ENCODE measurements at places on chromosomes 5 and 9. TPM values are rescaled to one million over a fixed set of nuclear protein-coding genes. Genes with fewer than 3 reads are reported as not detected.

Gene EPB41L4A
- polyA plus RNA-seq: not detected

Gene PCDHGA12
- polyA plus RNA-seq: 7.9 TPM

Gene IL3
- not detected for polyA plus RNA-seq

Gene DNAH5
- 1.7 TPM for polyA plus RNA-seq

Gene FAM174A
- polyA plus RNA-seq: 10.3 TPM

Gene TAF1L
- not detected for polyA plus RNA-seq

Gene PAEP
- not detected for polyA plus RNA-seq

Gene TERT
- polyA plus RNA-seq: not detected

Gene TAF11L5
- polyA plus RNA-seq: not detected

Gene DBH
- polyA plus RNA-seq: not detected

- H3K27me3 ChIP-seq: peaks cover 77% of the 10 kb centered on the region
- no peak for DNase-seq
- no peaks in the 10 kb centered on the region for H3K36me3 ChIP-seq
- no peak overlapping the region for H3K4me3 ChIP-seq
- no peak overlapping the region for H3K27ac ChIP-seq
Measured at GRCh38 chr9:37002413-37003217, 31.5 kb downstream of the PAX5 start.

DNA sequence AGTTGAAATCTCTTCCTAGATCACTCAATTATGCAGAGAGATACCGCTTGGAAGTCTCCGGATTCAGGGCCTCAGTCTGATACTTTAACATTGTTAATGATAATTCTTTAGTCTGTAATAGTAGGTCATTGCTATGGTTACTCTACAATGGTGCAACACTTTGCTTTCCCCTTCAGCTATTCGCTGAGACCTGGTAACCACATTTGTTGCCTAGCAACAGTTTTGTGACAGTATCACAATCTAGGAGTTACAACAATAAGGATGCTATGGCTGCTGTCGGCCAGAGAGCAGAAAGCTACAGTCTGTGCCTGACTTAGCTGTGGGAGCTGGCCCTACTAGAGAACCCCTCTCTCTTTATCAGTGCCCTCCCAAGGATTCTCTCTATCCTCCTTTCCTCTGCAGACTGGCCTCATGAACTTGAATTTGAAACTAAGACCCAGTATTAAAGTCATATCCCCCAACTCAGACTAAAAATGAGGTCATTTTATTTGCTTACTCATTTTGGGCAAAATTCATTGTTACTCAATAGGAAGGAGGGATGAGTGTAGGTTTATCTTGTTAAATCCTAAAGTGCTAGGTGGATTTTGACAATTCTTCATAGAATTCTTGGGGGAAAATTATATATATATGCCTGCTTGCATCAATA, 39.3 kb downstream of the NR2F1 start:
- H3K4me1 ChIP-seq: no peaks in the 10 kb centered on the region
- H3K27me3 ChIP-seq: no peaks in the 10 kb centered on the region
- peak; percentile 77 for DNase-seq
- no peak overlapping the region for H3K4me3 ChIP-seq

- no peaks in the 10 kb centered on the region for H3K4me1 ChIP-seq
- H3K36me3 ChIP-seq: no peaks in the 10 kb centered on the region
- H3K27me3 ChIP-seq: no peaks in the 10 kb centered on the region
- peak; percentile 75 for DNase-seq
- H3K27ac ChIP-seq: no peak overlapping the region
- H3K4me3 ChIP-seq: no peak overlapping the region
Measured at GRCh38 chr9:25724424-25724823, 46.2 kb upstream of the TUSC1 start.

DNA sequence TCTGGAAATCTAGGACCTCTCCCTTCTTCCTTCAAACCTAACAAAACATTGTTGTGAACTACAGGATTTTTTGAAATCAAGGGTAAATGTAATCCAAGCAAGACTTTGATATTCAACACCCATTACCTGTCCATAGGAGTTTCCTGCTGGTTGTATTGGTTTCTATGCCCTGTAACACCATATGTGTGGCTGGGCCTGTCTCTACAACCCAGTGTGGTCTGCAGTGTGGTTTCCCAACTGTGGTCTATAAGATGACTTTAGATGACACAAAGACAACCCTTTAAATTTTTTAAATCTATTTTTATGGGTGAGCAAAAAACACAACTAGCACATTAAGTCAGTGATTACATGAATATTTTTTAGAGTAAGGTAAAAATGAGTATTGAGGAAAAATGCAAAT, 93.1 kb downstream of the SMIM15 start:
- H3K27ac ChIP-seq: no peak overlapping the region
- no peak overlapping the region for H3K4me3 ChIP-seq
- H3K36me3 ChIP-seq: no peaks in the 10 kb centered on the region
- H3K27me3 ChIP-seq: no peaks in the 10 kb centered on the region

- H3K27me3 ChIP-seq: peaks cover 57% of the 10 kb centered on the region
- no peak overlapping the region for H3K27ac ChIP-seq
- no peak overlapping the region for H3K4me3 ChIP-seq
- no peak for DNase-seq
Measured at GRCh38 chr5:178112545-178112944, 787 bp upstream of the N4BP3 start.

GRCh38 chr5:164868761-164869160, 1363.3 kb downstream of the MAT2B start:
- peak overlapping the region; percentile 67 for H3K27ac ChIP-seq
- H3K36me3 ChIP-seq: no peaks in the 10 kb centered on the region
- H3K4me3 ChIP-seq: no peak overlapping the region
- DNase-seq: no peak
- no peaks in the 10 kb centered on the region for H3K27me3 ChIP-seq
- no peaks in the 10 kb centered on the region for H3K4me1 ChIP-seq

DNA sequence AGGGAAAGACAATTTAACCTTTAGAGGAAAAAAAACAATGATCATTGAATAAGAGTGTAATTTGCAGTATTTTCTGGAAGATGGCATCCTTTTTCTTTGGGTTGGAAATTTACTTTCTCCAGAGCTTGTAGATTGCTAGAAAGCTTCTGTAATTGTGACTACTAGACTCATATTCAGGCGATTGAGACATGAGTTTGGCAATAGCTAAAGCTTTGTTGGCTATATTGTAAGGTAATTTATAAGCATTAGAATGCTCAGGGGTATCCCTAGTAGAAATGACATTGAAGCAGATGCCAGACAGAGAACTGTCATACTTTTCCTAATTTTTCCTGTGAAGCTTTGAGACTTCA, 115.3 kb downstream of the UNC13B start:
- H3K4me3 ChIP-seq: no peak overlapping the region
- H3K27ac ChIP-seq: no peak overlapping the region
- DNase-seq: no peak
- H3K4me1 ChIP-seq: peaks cover 2% of the 10 kb centered on the region

GRCh38 chr9:95067897-95068296, 249.6 kb downstream of the FANCC start:
- H3K27me3 ChIP-seq: no peaks in the 10 kb centered on the region
- H3K4me3 ChIP-seq: no peak overlapping the region
- peaks cover 53% of the 10 kb centered on the region for H3K36me3 ChIP-seq
- peaks cover 21% of the 10 kb centered on the region for H3K4me1 ChIP-seq
- no peak for DNase-seq

DNA sequence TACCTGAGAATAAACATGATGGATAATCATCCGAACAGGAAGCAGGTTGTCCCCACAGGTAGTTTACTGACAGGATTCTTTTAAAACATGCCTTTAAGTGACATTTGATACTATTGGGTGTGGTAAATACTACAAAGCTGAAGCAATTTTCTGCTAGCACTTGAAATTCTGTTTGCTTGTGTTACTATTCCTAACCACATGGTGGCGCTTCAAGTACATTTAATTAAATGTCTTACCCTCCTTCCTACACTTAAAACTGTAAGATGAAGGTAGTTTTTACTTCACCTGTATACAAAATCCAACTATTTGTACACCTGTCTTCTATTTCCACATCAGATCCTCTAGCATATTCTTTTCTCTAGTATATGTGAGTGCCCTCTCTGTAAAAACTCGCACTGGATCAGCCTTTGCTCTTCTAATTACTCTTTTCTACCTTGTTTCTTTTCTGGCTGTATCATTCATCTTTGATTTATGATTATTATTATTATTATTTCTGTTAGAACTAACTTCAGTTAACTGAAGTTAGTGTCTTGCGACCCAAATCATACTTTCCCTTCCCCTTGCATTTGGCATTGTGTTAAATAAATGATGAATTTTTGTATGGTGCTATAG, 18.4 kb downstream of the SLC25A46 start:
- no peak overlapping the region for H3K4me3 ChIP-seq
- H3K36me3 ChIP-seq: peaks cover 10% of the 10 kb centered on the region
- DNase-seq: peak; percentile 60
- no peaks in the 10 kb centered on the region for H3K27me3 ChIP-seq
- no peaks in the 10 kb centered on the region for H3K4me1 ChIP-seq
- H3K27ac ChIP-seq: no peak overlapping the region

- no peaks in the 10 kb centered on the region for H3K27me3 ChIP-seq
- H3K27ac ChIP-seq: no peak overlapping the region
- no peak overlapping the region for H3K4me3 ChIP-seq
- no peaks in the 10 kb centered on the region for H3K4me1 ChIP-seq
Measured at GRCh38 chr9:98767196-98767595, 29.2 kb downstream of the ANKS6 start.

GRCh38 chr9:751137-752051, 90.1 kb upstream of the DMRT1 start:
- H3K4me1 ChIP-seq: peaks cover 20% of the 10 kb centered on the region
- peak; percentile 15 for DNase-seq
- H3K4me3 ChIP-seq: no peak overlapping the region
- peak overlapping the region; percentile 87 for H3K27ac ChIP-seq

DNA sequence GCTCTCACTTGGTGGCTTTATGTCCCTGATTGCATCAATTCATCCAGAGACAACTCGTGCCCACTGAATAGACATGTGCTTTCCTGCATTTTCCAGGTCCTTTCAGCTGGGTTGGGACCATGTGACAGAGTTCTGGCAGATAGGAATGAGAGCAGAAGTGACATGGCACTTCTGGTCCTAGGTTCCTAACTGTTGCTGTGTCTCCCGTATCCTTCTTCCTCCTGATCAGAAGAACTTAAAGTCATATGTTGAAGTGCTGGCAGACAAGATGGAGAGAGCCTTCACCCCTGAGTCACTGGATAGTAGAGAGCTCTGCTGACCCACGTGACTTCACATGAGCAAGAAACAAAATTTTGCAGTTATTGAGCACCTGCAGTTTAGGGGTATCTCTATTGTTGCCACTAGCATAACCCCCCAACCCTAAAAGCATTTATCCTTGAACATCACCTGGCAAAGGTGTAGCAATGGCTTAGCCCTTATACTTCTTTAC, 80.0 kb downstream of the NREP start:
- no peak for DNase-seq
- no peak overlapping the region for H3K4me3 ChIP-seq
- H3K27ac ChIP-seq: no peak overlapping the region
- H3K27me3 ChIP-seq: no peaks in the 10 kb centered on the region
- peaks cover 10% of the 10 kb centered on the region for H3K4me1 ChIP-seq

DNA sequence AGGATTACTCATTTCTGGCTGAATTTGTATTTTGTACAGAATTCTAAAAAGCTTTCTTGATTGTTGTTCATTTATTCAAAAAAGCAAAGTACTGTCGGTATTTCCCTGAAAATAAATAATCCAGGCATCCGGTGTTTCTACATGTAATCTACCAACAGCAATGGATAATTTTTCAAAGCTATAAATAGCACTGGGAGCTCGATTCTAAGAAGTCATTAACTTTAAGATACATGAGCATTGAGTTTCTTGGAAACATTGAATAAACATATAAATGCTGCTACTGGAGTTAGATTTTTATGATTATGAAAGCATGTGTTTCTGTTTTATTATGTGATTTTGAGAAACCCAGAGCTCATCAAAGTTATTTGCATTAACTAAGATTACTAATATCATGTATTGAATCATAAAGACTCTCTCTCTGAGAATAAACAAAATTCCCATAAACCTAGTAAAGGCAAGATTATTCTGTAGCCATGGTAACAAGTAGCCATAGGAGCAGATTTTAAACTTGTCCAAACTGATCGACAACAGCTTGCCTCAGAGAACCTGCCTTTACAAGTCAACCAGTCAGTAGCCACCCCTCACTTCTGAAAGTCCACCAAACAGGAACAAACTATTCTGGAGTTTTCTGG, 197.0 kb downstream of the DRD1 start:
- H3K4me1 ChIP-seq: peaks cover 4% of the 10 kb centered on the region
- DNase-seq: peak; percentile 38
- H3K4me3 ChIP-seq: no peak overlapping the region
- no peaks in the 10 kb centered on the region for H3K36me3 ChIP-seq
- peak overlapping the region; percentile 66 for H3K27ac ChIP-seq
- no peaks in the 10 kb centered on the region for H3K27me3 ChIP-seq

DNA sequence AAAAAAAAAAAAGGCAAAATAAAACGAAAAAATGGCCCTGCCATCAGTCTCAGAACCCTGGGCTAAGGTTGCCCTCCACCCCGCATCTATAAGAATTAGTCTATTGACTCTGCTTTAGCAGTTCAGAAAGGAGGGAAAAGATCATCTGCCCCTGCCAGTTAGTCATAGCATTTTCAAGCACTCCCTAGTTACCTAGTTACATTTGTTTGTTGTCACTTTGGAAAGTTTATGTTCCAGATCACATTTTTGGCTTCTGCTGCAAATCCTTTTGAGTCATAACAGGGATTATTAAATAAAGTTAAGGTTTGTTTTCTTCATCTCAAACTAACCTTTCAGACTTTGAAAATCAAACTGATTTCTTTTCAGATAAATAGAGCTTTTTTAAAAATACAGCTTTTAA, 52.1 kb downstream of the AQP7 start:
- H3K4me1 ChIP-seq: peaks cover 16% of the 10 kb centered on the region
- peak overlapping the region; percentile 67 for H3K27ac ChIP-seq
- DNase-seq: peak; percentile 95
- H3K4me3 ChIP-seq: no peak overlapping the region

- no peak overlapping the region for H3K4me3 ChIP-seq
- H3K36me3 ChIP-seq: no peaks in the 10 kb centered on the region
- DNase-seq: no peak
- no peaks in the 10 kb centered on the region for H3K4me1 ChIP-seq
- no peaks in the 10 kb centered on the region for H3K27me3 ChIP-seq
Measured at GRCh38 chr9:24011009-24011717, 185.1 kb upstream of the ELAVL2 start.

GRCh38 chr5:93791518-93791972, 50.1 kb upstream of the POU5F2 start:
- no peaks in the 10 kb centered on the region for H3K36me3 ChIP-seq
- peak; percentile 61 for DNase-seq
- no peaks in the 10 kb centered on the region for H3K27me3 ChIP-seq

DNA sequence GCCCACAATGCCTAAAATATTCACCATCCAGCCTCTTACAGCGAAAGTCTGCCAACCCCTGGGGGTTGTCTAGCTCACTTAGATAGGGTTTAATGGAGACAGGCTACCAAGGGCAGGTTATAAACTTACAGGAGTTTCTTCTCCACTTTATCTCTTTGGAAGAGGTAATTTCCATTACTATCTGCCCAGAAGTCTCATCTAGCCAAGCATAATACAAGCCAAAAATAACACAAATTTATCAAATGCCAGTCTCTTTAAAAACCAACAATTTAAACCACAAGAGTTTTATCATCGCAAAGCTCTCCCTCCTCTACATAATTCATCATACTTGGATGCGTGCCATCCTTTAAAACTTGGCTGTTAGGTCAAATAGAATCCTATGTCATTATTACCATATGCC, 6.2 kb downstream of the RBM22 start:
- peak; percentile 54 for DNase-seq
- H3K4me3 ChIP-seq: no peak overlapping the region
- peaks cover 3% of the 10 kb centered on the region for H3K4me1 ChIP-seq
- peaks cover 54% of the 10 kb centered on the region for H3K36me3 ChIP-seq
- H3K27me3 ChIP-seq: no peaks in the 10 kb centered on the region
- H3K27ac ChIP-seq: no peak overlapping the region

- H3K36me3 ChIP-seq: no peaks in the 10 kb centered on the region
- peaks cover 7% of the 10 kb centered on the region for H3K4me1 ChIP-seq
- no peaks in the 10 kb centered on the region for H3K27me3 ChIP-seq
- peak; percentile 88 for DNase-seq
Measured at GRCh38 chr9:108271646-108272348, 584.0 kb downstream of the ACTL7B start.

Data from IMR-90 (cell line).